ENCODE measurements at places on chromosomes 7 and 10.

DNA sequence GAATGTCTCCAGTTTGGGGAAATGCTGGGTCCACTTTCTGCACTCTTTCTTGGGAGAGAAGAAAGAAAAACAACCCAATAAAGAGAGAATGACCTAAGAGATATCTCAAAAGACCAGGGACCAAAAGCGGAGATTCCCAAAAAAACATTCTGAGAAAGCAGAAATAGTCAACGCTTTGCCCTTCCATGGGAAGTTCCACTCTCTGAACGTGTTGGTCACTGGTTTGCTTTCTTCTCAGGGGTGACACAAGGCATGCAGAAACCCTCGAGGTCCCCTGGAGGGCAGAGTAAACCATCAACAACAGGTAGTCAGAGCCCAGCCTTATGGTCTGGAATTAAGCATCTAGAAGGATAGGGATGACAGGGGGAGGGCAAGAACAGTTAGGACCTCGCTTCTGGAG lies 26.2 kb upstream of the AOAH start:
- no peaks in the 10 kb centered on the region for H3K27me3 ChIP-seq
- H3K4me1 ChIP-seq: peaks cover 18% of the 10 kb centered on the region
- no peak overlapping the region for H3K4me3 ChIP-seq
- no peak for DNase-seq

- H3K4me1 ChIP-seq: peaks cover 13% of the 10 kb centered on the region
- H3K27me3 ChIP-seq: no peaks in the 10 kb centered on the region
- no peak overlapping the region for H3K4me3 ChIP-seq
- H3K27ac ChIP-seq: peak overlapping the region; percentile 97
- peaks cover 17% of the 10 kb centered on the region for H3K36me3 ChIP-seq
- peak; percentile 62 for DNase-seq
Observed at GRCh38 chr10:62047228-62047892, 145.9 kb downstream of the ARID5B start.

DNA sequence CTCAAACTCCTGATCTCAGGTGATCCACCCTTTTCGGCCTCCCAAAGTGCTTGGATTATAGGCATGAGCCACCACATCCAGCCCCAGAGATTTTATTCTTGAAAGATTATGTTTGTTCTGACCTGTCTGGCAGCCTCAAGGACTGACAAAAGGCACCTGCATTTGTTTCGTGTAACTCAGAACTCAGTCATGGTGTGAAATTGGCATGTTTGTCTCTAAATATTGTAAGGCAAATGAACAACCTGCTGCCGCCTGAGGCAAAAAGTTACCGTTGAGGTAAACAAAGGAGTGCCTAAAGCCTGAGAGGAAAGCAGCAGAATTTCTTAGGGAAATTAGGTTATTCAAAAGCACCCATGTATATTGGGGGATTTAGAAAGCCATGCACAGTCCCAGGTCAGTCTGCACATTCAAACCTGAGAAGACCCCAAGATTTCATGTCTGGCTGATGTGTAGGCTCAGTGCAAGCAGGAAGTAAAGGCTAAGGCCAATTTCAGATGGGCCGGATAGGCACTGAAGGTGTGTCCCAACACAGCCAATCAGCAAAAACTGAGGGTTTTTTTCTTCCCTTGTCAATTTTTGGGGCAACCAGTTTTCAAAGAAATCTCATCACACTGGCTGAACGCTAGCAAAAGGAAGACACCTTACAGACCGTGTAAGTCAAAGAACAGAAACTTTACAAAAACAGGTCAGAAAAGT lies 33.3 kb upstream of the HHEX start:
- H3K27ac ChIP-seq: no peak overlapping the region
- no peaks in the 10 kb centered on the region for H3K27me3 ChIP-seq
- no peaks in the 10 kb centered on the region for H3K4me1 ChIP-seq
- no peak overlapping the region for H3K4me3 ChIP-seq
- no peak for DNase-seq

DNA sequence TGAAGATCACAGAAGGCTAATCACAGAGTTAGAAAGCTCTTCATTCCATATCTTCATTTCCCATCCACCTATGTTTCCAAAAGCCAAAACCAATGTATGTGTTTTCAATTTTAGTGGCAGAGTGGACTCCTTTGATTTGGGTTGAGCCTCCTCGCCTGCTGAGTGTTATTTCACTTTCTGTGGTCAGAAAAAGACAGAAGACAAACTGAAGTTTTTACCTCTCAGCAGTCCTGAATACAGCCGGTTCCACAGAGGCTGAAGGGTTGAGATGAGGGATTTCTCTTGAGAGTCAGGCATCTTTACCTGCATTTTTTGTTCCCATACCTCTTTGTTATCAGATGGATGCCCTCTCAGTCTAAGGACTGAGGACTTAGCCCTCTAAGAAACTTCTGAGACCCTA lies 659.6 kb downstream of the CCSER2 start:
- H3K27me3 ChIP-seq: no peaks in the 10 kb centered on the region
- no peak overlapping the region for H3K27ac ChIP-seq
- H3K36me3 ChIP-seq: no peaks in the 10 kb centered on the region
- no peak overlapping the region for H3K4me3 ChIP-seq
- H3K4me1 ChIP-seq: no peaks in the 10 kb centered on the region
- no peak for DNase-seq

GRCh38 chr10:126045861-126046260 lies 149.5 kb downstream of the FANK1 start:
- no peaks in the 10 kb centered on the region for H3K27me3 ChIP-seq
- peaks cover 81% of the 10 kb centered on the region for H3K36me3 ChIP-seq
- no peak overlapping the region for H3K4me3 ChIP-seq
- H3K27ac ChIP-seq: no peak overlapping the region
- peaks cover 17% of the 10 kb centered on the region for H3K4me1 ChIP-seq

GRCh38 chr7:148142660-148143248 lies 447.8 kb upstream of the C7orf33 start:
- DNase-seq: peak; percentile 16
- no peak overlapping the region for H3K4me3 ChIP-seq

- no peaks in the 10 kb centered on the region for H3K27me3 ChIP-seq
- H3K27ac ChIP-seq: no peak overlapping the region
- H3K36me3 ChIP-seq: no peaks in the 10 kb centered on the region
- DNase-seq: no peak
- H3K4me3 ChIP-seq: no peak overlapping the region
- H3K4me1 ChIP-seq: no peaks in the 10 kb centered on the region
Observed at GRCh38 chr7:148037044-148037443, 553.5 kb upstream of the C7orf33 start.

- peak; percentile 97 for DNase-seq
- peak overlapping the region; percentile 6 for H3K27ac ChIP-seq
- H3K36me3 ChIP-seq: peaks cover 95% of the 10 kb centered on the region
- peaks cover 14% of the 10 kb centered on the region for H3K4me1 ChIP-seq
- H3K27me3 ChIP-seq: no peaks in the 10 kb centered on the region
Observed at GRCh38 chr10:126041804-126042231, 145.5 kb downstream of the FANK1 start.

- H3K27me3 ChIP-seq: no peaks in the 10 kb centered on the region
- H3K27ac ChIP-seq: no peak overlapping the region
- H3K4me3 ChIP-seq: no peak overlapping the region
- no peak for DNase-seq
Observed at GRCh38 chr7:127047521-127047920, 205.2 kb downstream of the GRM8 start.

DNA sequence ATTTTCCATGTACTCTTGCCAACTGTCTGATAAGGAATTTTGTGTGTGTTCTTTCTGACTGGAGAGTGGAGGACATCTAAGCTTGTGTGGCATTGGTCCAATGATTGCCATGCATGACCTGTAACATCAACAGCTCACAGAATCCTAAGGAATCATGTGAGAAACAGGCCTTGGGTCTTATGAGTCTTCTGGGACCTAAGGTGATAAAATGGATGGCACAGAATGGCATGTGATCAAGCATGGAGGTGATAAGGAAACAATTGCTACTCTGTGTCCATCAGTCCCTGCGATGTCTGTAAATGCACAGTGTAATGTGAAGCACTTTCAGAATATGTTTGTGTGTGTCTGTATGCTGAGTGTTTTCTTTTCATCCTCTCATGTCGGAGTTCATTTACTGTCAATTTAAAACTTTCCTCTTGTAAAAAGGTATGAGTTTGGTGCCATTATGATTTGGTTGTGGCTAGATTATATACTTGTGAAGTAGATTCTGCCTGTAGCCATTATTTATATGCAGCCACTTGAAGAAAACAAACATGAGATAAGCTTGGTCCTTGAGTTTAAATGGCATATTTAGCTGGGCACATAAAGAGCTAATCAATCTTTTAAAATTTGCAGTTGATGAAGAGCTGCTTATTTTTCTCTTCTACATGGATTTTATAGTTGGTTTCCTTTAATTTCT lies 127.5 kb downstream of the VPS50 start:
- H3K4me3 ChIP-seq: no peak overlapping the region
- no peaks in the 10 kb centered on the region for H3K4me1 ChIP-seq
- no peaks in the 10 kb centered on the region for H3K36me3 ChIP-seq
- H3K27ac ChIP-seq: no peak overlapping the region

DNA sequence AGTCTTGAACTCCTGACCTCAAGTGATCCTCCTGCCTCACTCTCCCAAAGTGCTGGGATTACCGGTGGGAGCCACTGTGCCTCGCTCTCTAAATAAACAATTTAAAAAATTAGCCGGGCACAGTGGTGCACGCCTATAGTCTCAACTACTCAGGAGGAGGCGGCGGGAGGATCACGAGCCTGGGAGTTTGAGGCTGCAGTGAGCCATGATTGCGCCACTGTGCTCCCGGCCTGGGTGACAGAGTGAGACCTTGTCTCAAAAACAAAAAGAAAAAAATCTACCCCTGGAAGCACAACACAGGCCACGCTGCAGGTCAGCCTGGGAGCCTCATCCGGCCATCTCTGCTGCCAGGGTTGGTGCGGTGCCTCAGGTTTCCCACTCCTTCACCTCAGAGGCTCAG lies 3.8 kb upstream of the EIF3B start:
- peaks cover 5% of the 10 kb centered on the region for H3K36me3 ChIP-seq
- no peak overlapping the region for H3K4me3 ChIP-seq
- no peaks in the 10 kb centered on the region for H3K27me3 ChIP-seq
- H3K4me1 ChIP-seq: peaks cover 10% of the 10 kb centered on the region

DNA sequence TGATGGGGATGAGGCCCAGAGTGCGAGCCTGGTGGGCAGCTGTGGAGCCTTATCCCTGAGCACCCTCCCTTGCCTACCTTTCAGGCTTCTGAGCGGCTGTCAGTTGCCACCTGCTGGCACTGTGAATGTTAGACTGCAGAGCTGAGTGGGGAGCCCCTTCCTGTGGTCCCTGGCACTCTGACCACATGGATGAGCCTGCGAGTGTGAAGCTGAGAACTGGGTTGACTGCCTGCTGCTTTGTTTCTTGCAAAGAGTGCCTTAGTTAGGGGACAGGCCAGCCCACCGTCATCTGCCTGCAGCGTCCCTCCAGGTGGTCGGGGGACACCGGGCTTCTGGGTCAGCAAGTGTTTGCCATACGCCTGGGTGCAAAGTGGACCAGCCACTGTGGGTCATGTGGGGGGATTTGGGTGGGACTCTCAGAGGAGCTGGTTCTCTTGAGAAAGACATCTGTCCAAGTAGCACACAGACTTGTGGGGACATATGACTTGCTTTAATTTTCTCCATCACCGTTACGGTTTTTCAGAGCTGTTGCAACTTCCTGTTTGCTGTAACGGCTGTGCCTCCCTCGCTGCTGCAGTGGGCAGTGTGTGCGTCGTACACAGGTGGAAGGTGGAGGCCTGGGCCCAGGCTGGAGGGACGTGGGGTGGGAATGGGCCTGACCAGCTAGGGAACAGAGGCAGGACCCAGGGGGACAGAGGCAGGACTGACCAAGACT lies 13.7 kb downstream of the INPP5A start:
- H3K4me3 ChIP-seq: no peak overlapping the region
- peaks cover 34% of the 10 kb centered on the region for H3K4me1 ChIP-seq
- no peak for DNase-seq
- peaks cover 2% of the 10 kb centered on the region for H3K36me3 ChIP-seq
- peaks cover 5% of the 10 kb centered on the region for H3K27me3 ChIP-seq

DNA sequence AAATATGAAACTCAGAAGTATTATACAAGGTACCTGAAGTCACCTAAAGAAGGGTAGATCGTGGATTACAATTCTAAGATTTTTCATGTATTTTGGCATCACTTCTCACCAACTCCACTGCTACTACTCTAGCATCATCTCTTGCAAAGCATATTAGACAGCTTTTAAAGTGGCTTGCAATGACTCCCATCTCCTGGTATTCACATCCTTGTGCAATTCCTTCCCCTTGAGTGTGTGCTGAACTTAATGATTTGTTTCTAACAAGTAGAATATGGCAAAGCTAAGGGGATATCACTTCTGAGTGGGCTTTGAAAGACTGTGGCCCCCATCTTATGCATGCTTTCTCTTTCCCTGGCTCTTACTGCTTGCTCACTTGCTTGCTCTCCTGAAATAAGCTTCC lies 280.2 kb downstream of the SNX13 start:
- H3K36me3 ChIP-seq: no peaks in the 10 kb centered on the region
- DNase-seq: peak; percentile 85
- no peak overlapping the region for H3K27ac ChIP-seq

- peak overlapping the region; percentile 68 for H3K4me3 ChIP-seq
- peaks cover 17% of the 10 kb centered on the region for H3K36me3 ChIP-seq
- H3K27me3 ChIP-seq: no peaks in the 10 kb centered on the region
- H3K27ac ChIP-seq: no peak overlapping the region
- H3K4me1 ChIP-seq: peaks cover 19% of the 10 kb centered on the region
Observed at GRCh38 chr10:113007343-113007771, 57.3 kb downstream of the TCF7L2 start.

DNA sequence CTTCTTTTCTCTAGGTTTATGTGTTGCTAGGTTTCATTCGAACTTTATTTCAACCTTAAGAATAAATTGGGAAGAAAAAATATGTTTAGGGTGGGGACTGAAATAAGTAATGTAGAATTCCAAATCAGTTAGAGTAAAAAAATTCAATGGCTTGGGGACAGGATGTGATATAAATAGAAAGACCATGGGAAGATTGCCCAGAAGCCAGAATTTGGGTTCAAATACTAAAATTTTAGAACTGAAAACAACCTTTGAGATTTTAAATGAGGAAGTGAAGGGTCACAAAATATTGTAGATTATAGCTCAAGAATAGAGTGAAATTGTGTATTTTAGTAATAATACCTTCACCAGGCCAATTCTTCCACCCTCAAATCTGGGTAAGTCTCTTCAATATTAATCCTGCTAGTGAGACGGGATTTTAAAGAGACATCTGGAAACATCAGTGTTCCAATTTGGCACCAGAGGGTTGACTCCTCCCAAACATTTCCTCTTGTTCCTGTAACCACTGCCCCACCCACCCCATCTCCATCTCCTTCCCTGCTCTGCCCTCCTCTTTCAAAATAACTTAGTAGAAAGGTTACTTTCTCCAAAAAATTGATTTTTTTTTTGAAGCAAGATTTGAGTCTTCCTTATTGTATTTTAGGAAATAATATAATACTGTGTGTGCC lies 51.3 kb upstream of the FAM3C start:
- H3K27me3 ChIP-seq: no peaks in the 10 kb centered on the region
- H3K36me3 ChIP-seq: no peaks in the 10 kb centered on the region
- H3K4me3 ChIP-seq: peak overlapping the region; percentile 29
- H3K27ac ChIP-seq: no peak overlapping the region
- DNase-seq: no peak
- H3K4me1 ChIP-seq: no peaks in the 10 kb centered on the region

- peaks cover 65% of the 10 kb centered on the region for H3K27me3 ChIP-seq
- peaks cover 18% of the 10 kb centered on the region for H3K4me1 ChIP-seq
- no peak overlapping the region for H3K27ac ChIP-seq
- no peak overlapping the region for H3K4me3 ChIP-seq
Observed at GRCh38 chr10:133163889-133164815, 4.1 kb downstream of the KNDC1 start.

All from mesenchymal stem cell (in vitro differentiated cells and primary cell).